GM13976 (cell line): ENCODE measurements at places on chromosomes 7 and 10.

DNA sequence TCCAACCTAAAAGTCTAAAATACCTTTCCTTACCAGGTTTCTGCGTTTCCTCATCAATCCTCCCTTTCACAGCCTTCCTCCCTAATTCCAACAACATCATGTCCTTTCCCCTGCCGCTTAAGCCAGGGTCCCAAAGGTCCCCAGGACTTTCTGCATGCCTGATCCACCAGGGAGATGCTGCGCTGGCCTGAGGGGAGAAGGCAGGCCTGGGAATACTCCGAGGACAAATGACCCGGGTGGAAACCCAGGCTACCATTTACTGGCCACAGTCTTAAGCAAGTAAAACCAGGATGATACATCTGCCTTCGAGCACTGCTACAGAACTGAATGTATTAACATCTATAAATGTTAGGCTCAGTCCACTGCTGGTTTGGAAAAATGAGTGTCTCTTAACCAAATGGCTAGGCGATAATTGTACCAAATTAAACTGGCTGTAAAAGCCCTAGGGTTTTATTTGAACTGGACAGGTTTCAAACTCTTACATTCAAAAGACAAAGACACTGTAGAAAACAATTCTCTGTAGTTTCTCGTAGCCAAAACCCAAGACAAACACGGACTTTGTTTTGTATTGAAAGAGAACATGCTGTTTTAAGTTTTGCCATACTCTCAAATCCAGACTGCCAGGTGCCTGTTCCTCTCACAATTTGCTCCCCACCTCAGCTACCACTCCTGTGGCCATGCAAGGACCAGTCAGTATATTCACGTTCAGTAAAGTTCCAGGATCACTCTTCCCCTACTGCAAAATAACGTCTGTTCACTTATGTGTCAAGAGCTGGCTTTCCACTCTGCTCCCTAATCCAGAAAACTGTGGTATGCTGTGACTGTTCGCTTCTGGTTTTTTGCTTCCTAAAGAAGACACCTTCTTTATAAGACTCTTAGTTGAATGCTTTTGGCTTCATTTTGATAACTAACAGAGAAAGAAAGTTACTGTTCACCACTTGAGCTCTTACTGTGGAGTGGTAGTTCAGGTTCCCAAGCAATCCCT, 145.7 kb downstream of the RNF216 start:
- DNase-seq: no peak

GRCh38 chr7:2299870-2300512, 14.2 kb downstream of the SNX8 start:
- no peak for DNase-seq

DNA sequence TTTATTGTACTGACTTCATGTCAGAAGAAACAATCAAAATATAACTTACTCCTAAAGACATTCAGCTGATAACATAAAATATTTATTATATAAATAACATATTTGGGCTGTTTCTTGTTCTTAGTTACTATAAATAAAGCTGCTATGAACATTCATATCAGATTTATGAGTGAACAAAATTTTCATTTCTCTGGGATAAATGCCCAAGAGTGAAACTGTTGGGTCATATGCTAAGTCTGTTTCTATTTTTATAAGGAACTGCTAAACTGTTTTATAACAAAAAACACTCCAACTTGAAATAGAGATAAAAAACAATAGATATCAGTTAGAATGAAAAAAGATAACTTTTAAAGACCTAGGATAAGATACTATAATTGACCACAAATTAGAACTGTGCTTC, 26.5 kb upstream of the CC2D2B start:
- DNase-seq: no peak

DNA sequence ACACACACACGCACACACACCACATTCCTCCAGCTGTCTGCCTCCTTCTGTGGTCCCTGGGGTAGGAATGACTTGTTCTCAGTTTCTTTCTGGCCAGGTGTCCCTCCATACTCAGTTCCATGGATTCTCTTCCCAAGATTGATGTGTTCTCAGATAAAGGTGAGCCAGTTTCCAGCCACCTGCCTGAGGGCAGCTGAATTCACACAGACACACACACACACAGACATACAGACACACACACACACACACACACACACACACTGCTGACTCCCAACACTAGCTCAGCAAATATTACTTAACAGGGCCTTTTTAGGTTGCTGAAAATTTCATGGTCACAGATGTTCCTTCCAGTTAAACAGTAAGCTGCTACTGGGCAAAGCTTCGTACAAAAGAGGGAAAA, 45.4 kb upstream of the GDF10 start:
- DNase-seq: no peak

- no peak for DNase-seq
These were observed 717.1 kb upstream of the LRRN3 start for GRCh38 chr7:110373859-110374258.

DNA sequence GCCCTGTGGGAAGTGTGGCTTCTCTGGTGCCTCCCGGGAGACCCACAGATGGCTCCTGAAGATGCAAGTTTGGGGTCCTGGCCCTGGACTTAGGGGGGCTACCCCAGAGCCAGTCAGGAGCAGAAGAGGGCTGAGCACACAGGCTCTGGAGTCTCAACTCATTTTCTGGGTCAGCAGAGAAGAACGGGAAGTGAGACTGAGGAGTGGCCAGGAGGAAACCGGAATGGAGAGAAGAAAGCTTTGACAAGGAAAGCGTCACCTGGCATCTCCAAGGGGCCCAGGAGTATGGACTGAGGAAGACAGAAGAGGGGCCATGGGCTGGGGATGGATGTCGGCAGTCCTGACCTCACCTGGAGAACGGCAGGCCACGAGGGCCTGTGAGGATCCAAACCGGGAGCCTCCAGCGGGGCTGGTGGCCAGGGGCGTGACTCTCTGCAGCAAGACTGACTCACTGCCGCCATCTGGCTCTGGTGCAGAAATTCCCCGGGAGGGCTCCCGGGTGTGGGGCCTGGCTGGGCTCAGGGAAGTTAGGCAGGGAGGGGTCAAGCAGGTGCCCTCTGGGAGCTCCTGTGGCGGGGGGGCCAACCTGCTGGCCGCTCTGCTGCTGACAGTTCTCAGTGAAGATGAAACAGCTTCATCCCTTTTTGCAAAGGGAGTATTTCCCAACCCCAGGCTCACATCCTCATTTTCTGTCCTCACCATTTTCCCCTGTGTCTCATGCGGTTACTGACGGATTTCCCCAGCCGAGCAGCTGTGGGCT, 23.6 kb downstream of the DAGLB start:
- no peak for DNase-seq

DNA sequence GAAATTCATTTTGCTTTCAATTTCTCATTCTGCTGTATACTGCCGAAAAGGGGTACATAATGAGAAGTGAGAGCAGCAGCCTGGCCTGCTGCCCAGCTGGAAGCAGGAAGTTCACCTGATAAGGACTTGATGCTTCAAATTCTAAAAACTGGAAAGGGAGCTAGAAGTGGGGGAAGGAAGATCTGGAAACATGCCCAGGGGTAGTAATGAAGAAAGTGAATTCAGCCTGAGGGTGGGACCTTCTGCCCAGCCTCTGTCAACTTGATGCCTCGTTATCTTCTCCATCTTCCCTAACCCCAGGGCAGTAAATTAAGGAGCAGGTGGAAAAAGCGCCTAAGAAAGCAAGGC, 69.4 kb downstream of the ARMH3 start:
- DNase-seq: no peak
